ENCODE measurements at places on chromosomes 3 and 15.

- no peak for DNase-seq
Measured at GRCh38 chr3:8597219-8597853, 47.3 kb downstream of the SSUH2 start.

- DNase-seq = no peak
Measured at GRCh38 chr15:100717596-100717995, 115.2 kb downstream of the ASB7 start.

- DNase-seq = no peak
Measured at GRCh38 chr15:73683777-73684580, at the start of gene CD276. CD276 (plus strand) TSS chr15:73684383; CDS start chr15:73699640, 15,257 bp downstream.

DNA sequence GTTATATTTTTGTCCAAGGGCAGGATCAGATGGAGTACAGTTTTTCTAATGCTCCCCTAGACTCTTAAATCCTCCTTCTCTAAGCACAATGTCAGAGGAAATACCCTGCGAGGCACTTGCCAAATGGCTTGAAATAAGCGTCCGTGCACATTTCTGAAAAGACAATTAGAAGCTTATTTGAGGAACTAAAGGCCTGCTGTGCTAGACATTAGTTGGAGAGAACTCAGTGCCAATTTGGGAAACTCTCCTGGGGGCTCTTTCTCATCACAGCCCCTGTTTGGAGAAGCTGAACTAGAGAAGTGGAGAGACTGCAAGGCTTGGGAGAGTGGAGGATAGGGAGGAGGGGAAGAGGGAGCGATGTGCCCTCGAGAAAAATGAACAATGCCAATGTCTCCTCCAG lies 247.6 kb upstream of the C2CD4B start:
- DNase-seq = no peak

- peak; percentile 56 for DNase-seq
Measured at GRCh38 chr3:45497963-45498362, 96.6 kb upstream of the LIMD1 start.

DNA sequence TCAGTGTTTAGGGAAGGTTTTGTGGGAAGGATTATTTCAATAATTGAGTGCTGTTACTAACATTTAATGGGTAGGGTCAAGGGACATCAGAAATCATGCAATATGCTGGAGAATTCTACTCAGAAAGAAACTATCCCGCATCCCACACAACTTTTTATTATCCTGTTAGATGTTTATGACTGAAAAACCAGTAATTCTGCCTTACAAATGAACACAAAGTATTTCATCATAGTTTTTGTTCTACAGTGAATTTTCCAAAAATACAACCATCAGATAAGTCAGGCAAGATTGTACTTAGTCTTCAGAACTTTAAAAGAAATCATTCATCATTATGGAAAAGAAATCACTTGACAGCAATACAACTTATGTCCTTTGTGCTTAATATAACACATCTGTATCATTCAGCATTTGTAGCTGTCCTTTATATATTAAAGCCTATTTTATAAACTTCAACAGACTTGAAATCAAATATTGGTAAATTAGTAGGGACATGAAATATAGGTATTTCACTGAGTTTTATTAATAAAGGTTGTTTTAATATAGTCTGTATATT lies 61.9 kb downstream of the TRPM7 start:
- no peak for DNase-seq

DNA sequence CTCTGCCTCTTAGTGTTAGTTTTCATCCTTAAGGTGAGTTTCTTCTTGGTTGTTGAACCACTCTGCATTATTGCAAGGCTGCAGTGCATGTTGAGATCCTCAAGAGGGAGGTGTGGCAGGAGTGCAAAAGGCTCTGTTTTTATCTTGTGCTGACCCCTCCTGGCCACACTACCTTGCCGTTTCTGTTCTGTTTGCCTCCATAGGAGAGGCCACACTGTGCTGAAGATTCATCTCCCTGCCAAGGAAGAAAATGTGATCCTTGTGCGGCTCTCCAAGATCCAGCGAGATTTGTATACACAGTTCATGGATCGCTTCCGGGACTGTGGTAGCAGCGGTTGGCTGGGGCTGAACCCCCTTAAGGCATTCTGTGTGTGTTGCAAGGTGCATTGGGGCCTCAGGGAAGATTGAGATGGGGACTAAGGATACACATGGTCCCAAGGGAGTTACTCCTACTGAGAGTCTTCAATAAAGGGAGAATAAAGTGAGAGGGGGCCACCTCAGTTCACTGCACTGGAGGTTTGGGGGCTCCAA lies 33.0 kb upstream of the TEX264 start:
- DNase-seq = peak; percentile 27

DNA sequence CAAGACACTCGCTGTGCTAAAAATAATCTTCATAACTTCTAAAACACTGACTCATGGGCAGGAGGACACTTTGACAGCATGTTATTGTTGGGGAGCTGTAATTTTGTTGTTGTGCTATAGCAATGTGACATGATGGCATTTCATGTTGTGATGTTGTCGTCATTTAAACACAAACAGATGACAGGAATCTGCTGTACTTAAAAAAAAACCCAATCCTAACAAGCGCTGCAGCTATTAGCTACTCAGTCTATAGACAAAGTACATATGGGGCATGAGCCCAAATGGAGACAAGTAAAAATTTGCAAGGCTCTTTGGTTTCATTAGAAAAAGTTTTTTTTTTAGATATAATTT lies 828 bp upstream of the ATOSA start:
- DNase-seq = no peak

DNA sequence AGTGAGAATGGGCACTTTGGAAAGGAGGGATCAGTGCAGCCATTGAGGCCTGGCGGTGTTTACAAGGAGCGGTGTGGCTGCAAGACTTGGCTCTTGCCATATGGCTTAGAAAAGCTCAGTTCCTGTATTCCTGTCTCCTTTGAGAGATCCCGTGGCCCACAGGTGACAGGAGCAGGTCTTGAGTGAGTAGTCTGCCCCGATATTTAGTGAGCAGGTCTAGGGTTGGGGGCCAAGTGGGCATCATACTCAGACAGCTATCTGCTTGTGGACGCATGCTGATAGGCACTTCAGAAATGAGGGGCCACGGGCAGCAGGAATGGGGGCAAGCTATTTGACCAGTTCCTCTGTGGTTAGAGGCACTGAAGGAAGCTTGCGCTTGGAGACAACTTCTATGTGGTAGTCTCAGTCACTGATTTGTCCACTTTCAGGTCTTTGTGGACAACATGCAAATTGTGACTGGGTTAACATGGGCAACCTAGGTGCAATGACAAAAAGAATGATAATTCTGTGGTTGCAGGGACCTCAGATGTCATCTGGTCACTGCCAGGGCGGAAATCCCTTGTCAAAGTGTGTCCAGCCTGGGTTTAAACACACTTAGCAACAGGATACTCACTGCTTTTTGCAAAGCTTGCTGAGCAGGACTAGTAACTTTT lies 1.1 kb downstream of the TMED3 start:
- no peak for DNase-seq

DNA sequence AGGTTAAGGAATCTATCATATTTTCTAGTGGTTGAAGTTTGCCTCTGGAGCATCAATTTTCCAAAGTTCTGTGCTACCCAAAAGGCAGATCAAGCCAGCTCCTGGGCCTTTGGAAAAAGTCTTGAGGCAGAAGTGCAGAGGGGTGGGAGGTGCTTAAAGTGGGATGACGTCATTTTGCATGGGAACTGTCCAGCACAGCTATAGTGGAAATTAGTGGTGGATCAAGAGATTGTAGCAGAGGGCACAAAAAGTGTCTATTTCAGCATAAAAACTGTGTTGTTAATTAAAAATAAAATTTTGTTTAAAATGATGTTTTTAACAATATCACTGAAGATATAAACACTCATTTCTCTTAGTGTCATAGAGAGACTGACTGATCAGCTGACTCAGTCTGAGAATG lies 221.9 kb downstream of the LRRN1 start:
- DNase-seq = no peak

DNA sequence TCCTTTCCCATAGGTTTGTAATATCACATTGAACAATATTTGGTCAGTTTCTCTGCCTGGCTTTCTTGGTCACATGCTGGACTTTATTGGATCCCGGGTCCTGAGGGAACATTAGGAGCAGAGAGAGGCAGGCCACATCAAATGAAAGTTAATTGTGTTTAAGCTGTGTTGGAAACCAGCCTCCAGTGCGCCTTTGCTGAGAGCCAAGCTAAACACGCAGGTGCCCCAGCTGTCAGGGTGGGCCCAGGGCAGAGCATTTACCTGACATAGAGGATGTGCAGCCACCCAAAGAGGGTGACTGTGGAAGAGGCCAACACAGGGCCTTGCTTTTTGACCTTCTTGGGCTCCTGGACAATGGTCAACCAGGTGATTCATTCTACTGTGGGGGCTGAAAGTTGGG lies 149.3 kb downstream of the EBLN2 start:
- DNase-seq = no peak

- DNase-seq = no peak
Measured at GRCh38 chr3:119690043-119690656, 12.7 kb upstream of the CFAP91 start.

DNA sequence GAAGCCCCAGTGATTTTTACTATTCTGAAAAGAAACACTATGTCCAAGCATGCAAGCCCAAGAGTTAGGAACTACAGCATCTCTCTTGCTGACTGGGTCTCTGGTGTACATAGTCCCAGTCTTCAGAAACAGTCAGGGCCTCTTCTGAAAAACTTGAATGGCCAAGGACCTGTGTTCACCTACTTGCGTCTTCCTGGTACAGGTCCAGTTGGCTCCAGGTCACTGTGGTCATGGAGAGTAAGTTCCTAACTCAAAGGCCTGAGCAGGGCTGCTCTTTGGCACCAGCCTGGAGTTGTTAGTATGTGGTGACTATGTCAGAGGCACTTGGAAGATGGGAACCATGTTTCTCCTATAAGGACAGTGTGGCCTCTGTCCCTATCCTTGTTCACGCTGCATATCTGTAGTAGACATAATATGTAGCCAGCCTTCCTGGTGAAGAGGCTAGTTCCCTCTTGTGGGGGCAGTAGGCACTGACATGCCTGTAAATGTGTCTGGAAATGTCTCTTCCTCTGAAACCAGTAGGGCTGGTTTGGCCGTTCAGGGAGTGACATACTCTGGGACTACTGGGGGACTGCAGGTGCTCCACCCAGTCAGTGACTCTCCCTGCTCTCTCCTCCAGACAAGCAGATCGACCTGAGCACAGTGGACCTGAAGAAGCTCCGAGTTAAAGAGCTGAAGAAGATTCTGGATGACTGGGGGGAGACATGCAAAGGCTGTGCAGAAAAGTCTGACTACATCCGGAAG lies 2.6 kb upstream of the RBM15B start:
- no peak for DNase-seq

DNA sequence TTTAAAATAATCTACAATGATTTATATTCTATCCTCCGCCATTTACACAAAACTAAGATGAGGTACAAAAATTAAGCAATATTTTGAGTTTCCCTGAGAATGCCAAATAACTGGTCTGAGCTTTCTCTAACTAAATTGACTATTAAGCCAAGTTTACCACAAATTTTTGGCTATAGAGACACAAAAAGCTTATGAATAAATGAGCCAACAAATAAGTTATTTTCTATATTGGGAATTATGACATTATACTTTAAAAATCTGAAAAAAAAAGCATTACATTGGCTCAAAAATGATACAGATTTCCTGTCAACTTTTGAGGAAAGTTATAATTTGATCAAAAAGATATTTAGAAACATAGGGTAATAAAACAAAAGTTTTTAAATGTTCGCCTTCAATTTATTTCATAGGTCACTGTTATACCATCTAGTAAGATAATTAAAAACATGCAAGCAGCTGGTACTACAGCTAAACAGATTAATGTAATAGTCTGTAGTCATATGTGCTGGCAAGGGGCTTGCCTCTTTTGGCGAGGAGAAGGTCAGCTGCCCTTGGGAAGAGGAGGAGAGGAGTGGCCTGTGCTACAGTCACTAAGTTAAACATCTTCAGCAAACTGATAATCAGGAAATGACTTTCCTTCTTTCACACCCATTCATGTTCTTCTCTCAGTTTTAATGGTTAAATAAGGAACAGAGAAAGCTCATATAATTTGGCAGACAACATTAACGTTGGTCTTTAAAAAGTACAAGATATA lies 318.5 kb downstream of the TBC1D5 start:
- DNase-seq = no peak
